SJSA1 (cell line): ENCODE measurements at places on chromosomes 4 and X. TPM values are rescaled to one million over a fixed set of nuclear protein-coding genes. Genes with fewer than 3 reads are reported as not detected.

The CA5B gene
- 4.6 and 7.4 TPM in 2 replicates for total RNA-seq

The PLAC8 gene
- 123 and 141 TPM in 2 replicates for total RNA-seq

DNA sequence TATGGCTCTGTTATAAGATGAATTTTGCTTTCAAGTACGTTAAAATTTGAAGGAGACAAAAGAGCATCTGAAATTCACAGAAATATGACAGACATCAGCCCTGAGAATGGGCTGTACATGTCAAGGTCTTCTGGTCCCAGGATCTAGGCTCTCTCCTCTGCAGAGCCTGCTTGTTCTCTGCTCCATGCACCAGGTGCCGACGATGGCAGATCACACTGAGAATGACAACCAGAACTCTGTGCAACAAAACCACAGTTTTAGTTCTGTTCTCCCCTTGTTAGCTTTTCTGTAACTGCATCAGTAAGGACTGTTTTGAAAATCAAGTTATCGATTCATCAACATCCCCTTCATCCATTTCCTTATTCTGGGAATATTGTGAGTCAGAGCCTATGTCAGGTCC is 30.9 kb upstream of the LGI2 start:
- H3K4me1 ChIP-seq = no peaks in the 10 kb centered on the region
- no peaks in the 10 kb centered on the region for H3K36me3 ChIP-seq
- no peaks in the 10 kb centered on the region for H3K27me3 ChIP-seq
- no peak overlapping the region for H3K27ac ChIP-seq
- H3K4me3 ChIP-seq = no peak overlapping the region

GRCh38 chrX:155070975-155071693 is at the start of the genes BRCC3, CMC4 and MTCP1:
TSS of gene BRCC3 (plus strand) at chrX:155071508. CDS start at chrX:155071528, 20 bp downstream.
TSS of gene CMC4 (minus strand) at chrX:155071136. CDS start at chrX:155064023, 7,113 bp downstream.
TSS of gene MTCP1 (minus strand) at chrX:155071136. CDS start at chrX:155066010, 5,126 bp downstream.
- peaks cover 14% of the 10 kb centered on the region for H3K4me1 ChIP-seq
- H3K4me3 ChIP-seq = peak within 1 kb of the TSS; percentile 72
- H3K27me3 ChIP-seq = no peaks in the 10 kb centered on the region
- peak within 1 kb of the TSS; percentile 95 for H3K27ac ChIP-seq

DNA sequence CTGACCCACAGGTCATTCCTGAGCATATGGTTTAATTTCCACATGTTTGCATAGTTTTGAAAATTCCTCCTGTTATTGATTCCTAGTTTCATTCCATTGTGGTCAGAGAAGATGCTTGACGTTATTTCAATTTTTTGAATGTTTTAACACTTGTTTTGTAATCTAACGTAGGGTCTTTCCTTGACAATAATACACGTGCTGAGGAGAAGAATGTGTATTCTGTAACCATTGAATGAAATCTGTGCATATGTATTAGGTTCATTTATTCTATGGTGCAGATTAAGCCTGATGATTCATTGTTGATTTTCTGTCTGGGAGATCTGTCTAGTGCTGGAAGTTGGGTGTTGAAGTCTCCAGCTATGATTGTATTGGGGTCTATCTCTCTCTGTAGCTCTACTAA is 486.4 kb upstream of the RPS6KA3 start:
- H3K4me1 ChIP-seq = no peaks in the 10 kb centered on the region
- no peaks in the 10 kb centered on the region for H3K36me3 ChIP-seq
- DNase-seq = no peak
- H3K27ac ChIP-seq = no peak overlapping the region
- H3K27me3 ChIP-seq = no peaks in the 10 kb centered on the region

DNA sequence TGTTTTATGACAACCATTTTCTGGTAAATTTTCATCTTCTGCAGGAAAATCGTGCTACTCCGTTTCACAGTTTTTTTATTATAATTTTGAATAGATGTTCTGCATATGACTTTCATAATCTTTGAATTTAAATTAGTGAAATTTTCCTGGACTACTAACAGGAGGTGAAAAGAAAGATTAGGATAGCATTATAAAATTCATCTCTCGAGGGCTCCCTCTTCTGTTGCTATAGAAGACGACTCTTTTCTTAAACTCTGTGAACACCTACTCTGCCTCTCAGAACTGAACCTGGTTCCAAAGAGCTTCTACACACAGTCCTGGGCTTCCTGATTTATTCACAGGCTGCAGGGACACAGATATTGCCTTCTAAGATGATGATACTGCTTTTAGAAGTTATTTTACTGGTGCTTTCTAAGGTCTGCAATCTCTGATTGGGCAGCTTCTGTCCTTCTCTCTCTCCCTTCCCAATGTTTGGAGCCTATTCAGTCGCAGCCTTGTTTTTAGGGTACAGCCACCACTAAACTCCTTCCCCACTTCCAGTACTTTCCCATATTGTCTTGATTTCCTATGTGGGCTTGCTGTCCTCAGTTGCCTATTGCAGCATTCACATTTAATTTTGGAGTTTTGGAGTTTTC is 10.1 kb upstream of the SAP30 start:
- H3K27ac ChIP-seq = no peak overlapping the region
- H3K4me3 ChIP-seq = no peak overlapping the region
- H3K4me1 ChIP-seq = no peaks in the 10 kb centered on the region
- peak; percentile 28 for DNase-seq
- H3K36me3 ChIP-seq = no peaks in the 10 kb centered on the region
